Amniotic stem cell (primary cell): ENCODE measurements at places on chromosomes 2 and 18.

GRCh38 chr2:108588070-108588668 lies 53.9 kb downstream of the LIMS1 start:
- DNase-seq: no peak

DNA sequence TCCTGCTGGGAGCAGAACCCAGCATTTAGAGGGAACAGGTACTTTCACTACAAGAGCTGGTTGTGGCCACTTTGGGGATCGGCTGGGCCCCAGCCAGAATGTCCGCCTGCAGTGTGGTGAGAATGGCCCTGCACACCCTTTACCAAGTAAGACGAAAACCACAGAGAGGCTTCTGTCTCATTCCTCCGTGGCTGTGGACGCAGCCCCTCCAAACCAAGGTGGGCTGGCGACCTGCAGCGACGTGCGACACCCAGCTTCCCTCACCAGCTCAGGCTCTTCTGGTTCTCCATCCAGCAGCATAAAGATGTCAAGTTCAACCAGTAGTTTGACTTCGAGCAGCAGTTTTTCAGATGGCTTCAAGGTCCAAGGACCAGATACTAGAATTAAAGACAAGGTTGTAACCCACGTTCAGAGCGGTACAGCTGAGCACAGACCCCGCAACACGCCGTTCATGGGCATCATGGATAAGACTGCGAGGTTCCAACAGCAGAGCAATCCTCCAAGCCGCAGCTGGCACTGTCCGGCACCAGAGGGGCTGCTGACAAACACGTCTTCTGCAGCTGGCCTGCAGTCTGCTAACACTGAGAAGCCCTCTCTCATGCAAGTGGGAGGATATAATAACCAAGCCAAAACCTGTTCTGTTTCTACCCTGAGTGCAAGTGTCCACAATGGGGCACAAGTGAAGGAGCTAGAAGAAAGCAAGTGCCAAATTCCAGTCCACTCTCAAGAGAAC lies 56.2 kb downstream of the WDSUB1 start:
- DNase-seq: no peak

DNA sequence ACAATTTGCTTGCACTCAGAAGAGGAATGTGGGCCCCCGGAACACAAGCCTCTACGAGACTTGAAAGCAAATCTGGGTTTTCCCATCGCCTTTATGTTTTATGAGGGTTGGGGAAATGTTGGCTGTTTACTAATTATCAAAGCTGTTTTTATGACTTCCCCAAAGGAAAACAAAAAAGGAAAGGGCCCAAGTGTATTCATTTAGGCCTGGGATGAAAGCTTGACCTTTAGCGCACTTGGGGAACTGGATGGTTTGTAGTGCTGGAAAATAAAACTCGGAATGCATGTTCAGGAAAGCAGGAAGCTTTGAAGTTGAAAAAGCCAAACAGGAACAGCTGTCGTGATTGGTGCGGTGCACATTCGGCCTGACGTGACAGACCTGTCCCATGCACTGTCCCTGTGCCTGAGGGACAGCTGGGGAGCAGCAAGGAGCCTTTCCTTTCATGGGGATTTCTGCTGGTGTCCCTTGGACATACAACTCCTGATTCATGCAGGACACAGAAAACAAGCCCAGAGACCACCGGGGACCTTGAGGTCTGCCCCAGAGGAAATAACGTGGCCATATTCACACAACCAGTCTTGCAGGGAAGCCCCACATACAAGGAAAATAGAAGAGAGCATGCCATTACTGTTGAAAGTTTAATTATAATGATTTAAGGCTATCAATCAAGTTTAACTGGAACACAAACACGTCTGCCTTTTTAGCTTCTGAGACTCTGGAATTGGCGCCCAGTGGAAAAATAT lies 169.7 kb upstream of the APCDD1 start:
- DNase-seq: no peak

DNA sequence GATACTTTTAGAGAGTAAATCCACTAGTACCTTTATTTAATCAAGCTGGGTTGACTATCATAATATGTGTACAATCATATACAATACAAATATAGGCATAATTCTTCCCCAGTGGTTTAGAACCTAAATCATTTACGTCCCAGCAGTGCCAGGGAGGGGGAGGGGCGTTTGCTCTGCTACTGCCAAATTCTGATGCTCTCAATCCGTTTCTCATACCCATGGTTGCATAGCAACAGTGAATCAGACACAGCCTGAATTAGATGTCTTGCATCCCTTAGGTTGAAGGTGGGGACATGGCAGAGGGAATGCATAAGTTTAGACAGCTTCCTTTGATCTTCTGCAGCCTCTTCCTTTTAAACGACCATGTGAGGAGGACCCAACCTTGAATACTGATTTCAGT lies 135.4 kb downstream of the ABCA12 start:
- DNase-seq: no peak

GRCh38 chr2:49177194-49177593 lies 22.9 kb upstream of the FSHR start:
- DNase-seq: no peak

DNA sequence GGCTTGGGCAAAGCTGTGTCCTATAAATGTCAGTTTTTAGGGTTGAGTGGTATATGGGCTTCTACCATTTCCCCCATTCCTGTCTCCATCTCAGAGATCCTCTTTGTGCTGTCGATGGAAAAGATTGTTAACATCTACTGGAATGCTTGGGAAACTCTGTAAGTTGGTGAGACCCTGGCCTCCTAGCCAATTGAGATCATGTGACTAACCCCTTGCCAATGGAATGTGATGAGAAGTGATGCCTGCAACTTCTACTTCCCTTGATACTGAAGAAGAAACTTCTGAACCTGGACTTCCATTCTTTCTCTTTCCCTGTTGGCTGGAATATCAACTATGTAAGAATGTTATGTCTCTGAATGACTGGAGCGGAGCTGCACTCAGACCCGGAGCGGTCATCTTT lies 14.5 kb downstream of the SLC39A10 start:
- no peak for DNase-seq

- no peak for DNase-seq
Measured at GRCh38 chr2:149087751-149088150, 49.3 kb downstream of the LYPD6B start.

DNA sequence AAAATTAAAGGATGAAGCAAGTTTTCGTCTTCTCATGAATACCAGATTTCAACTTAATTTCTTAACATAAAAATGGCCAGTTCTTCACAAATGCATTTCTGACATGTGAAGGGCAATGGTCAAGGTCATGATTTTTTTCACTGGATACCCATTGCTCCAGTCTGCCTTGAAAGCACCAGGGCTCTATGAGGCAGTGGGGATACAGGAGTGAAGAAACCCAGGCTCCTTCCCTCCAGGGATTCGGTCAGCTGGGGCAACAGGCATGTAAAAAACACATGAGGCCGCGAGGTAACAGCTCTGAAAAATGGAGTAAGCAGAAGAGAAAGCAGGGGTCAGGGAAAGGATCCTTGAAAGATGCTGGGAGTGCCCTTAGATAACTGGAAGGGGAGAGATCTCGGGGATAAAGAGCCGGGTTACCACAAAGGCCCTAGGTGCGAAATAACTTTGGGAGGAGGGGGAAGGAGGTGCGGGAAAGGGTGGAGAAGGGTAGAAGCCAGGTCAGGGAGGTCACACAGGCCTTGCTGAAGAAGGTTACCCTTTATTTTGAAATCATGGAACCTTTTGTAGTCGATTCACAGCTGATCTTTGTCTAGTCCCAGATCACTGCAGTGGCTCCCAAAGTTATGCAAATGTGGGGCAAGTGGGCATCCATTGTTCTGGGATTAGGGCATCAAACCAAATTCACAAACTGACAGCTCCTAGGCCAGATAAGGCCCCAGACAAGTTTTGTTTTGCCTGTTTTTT lies 5.2 kb upstream of the SPRED2 start:
- no peak for DNase-seq

- DNase-seq: no peak
Measured at GRCh38 chr2:127080226-127080937, 26.6 kb downstream of the BIN1 start.

DNA sequence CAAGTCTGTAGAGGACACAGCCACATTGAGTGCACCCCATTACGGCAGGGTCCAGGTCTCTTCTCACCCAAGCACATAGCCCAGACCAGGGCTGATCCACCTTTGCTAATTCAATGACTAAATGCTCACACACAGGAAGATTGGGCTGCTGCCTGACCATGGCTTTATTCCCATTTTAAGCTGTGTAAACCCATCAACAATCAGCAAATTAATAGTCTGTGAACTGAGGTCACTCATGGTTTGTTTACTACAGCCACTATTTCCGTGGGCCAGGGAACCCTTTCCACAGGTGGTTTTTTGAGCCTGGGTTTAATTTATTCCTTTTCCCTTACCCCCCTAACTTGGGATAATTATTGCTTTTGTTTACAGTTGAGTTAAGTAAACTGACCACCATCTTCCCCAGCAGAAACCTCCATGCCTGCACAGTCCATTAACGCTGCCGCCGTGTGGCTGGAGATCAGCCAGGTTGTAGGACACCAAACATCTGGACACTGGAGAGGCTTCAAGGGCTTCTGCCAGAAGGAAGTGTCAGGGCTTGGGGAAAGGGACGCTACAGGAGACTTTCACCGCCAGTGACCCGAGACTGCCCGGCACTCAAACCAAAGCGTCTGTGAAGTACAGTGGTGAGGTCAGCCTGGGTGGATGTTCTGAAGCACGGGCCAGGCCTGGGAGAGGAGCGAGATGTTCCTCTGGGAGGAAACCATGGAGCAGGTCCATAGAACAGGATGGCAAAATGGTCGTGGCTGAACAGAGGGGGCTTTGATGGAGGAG lies 282.9 kb downstream of the DYSF start:
- no peak for DNase-seq

GRCh38 chr2:72008608-72009007 lies 139.1 kb downstream of the CYP26B1 start:
- DNase-seq: no peak

DNA sequence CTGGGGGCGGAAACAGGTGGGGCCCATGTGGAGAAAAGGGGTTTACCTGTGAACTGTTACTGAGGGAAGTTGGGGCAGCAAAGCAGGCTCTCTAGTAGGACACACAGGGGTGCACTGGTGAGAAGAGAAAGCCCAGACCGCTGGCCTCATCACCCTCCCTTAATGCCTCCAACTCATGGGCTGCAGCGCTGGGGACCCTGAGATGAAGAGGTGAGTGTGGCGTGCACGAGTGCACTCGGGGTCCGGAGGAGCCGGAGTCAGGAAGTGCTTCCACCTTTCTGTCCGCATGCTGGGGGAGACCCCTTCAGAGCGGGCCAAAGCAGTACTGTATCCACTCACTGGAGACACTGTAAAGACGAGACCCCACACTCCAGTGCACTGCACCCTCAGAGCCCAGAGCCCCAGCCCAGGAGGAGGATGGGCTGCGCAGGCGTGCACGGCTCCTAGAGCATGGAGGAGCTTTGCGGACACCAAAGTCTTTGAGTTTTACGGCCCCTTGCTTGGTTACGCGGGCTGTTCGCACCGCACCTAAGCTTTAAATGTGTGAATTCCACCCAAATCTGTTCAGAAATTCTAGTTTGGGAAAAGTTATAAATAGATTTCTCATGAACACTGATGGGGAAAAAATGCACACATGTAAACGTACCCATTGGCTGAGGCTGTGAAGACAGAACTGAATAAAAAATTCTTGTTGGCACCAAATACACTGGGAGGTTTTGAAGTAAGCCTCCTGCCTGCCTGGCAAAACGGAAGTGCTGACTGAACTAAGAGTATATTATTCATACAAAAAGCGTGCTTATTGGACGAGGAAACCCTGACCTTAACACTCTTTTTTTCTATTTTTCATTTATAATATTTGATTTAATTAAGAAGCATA lies 45.4 kb upstream of the PPP4R1 start:
- no peak for DNase-seq

GRCh38 chr2:80573950-80574349 lies 269.4 kb upstream of the LRRTM1 start:
- DNase-seq: no peak

GRCh38 chr2:100064165-100064564 lies 78.2 kb downstream of the AFF3 start:
- no peak for DNase-seq

- DNase-seq: no peak
Measured at GRCh38 chr2:138716183-138716582, 64.0 kb downstream of the NXPH2 start.

- DNase-seq: no peak
Measured at GRCh38 chr2:215654148-215654819, 218.4 kb upstream of the FN1 start.

DNA sequence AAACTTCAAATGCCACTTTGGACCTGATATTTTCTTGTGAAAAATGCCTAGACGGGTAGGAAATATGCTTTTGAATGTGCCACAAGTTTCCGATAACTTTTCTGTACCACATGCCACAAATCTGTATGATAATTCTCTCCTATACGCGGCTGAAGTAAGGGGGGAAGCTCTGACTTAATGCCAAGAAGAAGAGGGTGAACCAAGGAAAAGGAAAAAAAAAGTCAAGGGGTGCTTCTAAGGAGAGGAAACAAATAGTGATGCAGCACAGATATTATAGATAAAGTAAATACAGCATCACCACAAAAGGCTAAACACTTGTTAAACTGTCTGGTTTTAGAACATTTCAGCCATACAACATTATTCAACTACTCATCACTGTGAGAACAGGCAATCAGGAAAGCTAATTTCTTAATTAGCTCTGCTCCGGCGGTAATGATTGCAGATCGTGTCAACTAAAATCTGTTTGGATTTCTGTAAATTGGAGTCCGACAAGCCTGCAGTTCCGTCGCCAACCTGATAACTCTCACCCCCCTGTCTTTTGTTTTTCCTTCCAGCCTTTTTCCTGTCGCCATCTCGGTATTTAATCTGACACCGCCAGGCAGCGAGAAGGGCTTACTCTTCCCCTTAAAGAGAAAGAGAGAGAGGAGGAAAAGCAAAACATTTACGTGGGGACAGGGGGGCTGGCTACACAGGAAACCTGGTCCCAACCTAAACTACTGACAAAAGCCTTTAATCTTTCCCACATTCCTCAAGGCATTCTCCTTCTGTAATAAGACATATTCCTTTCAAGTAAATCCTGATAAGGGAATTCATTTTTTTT lies 67.5 kb downstream of the ZEB2 start:
- no peak for DNase-seq

- DNase-seq: no peak
Measured at GRCh38 chr18:74282755-74283554, 8.8 kb downstream of the CYB5A start.

DNA sequence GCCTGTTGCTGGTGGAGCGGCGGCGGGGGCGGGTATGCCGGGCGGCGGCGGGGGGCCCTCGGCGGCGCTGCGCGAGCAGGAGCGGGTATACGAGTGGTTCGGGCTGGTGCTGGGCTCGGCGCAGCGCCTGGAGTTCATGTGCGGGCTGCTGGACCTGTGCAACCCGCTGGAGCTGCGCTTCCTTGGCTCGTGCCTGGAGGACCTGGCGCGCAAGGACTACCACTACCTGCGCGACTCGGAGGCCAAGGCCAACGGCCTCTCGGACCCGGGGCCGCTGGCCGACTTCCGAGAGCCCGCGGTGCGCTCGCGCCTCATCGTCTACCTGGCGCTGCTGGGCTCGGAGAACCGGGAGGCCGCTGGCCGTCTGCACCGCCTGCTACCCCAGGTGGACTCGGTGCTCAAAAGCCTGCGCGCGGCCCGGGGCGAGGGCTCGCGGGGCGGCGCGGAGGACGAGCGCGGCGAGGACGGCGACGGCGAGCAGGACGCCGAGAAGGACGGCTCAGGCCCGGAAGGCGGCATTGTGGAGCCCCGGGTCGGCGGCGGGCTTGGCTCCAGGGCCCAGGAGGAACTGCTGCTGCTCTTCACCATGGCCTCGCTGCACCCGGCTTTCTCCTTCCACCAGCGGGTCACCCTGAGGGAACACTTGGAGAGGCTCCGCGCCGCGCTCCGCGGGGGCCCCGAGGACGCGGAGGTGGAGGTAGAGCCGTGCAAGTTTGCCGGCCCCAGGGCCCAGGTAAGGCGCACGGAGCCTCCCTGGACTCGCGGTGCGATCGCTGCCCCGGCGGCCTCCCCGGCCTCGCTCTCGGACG lies 1.0 kb downstream of the ZCCHC2 start:
- DNase-seq: no peak
